Adrenal gland (tissue), 19 donors: ENCODE measurements at places on chromosomes 11 and 22. TPM values are rescaled to one million over a fixed set of nuclear protein-coding genes. Genes with fewer than 3 reads are reported as not detected.

Gene MMP13
- total RNA-seq = not detected

Gene ARL14EP
- 37.5 TPM for total RNA-seq

Gene RTN4R
- 0.83 TPM for total RNA-seq

Gene GLB1L2
- 3.9 TPM for total RNA-seq

Gene KIRREL3
- total RNA-seq = 0.30 TPM

Gene SAA2
- 4.8 TPM for total RNA-seq
